IMR-90 (cell line): ENCODE measurements at places on chromosomes 7 and 10. TPM values are rescaled to one million over a fixed set of nuclear protein-coding genes. Genes with fewer than 3 reads are reported as not detected.

- H3K4me1 ChIP-seq = no peaks in the 10 kb centered on the region
- H3K27ac ChIP-seq = no peak overlapping the region
- H3K27me3 ChIP-seq = no peaks in the 10 kb centered on the region
Measured at GRCh38 chr10:33039181-33039580, 81.2 kb upstream of the ITGB1 start.

DNA sequence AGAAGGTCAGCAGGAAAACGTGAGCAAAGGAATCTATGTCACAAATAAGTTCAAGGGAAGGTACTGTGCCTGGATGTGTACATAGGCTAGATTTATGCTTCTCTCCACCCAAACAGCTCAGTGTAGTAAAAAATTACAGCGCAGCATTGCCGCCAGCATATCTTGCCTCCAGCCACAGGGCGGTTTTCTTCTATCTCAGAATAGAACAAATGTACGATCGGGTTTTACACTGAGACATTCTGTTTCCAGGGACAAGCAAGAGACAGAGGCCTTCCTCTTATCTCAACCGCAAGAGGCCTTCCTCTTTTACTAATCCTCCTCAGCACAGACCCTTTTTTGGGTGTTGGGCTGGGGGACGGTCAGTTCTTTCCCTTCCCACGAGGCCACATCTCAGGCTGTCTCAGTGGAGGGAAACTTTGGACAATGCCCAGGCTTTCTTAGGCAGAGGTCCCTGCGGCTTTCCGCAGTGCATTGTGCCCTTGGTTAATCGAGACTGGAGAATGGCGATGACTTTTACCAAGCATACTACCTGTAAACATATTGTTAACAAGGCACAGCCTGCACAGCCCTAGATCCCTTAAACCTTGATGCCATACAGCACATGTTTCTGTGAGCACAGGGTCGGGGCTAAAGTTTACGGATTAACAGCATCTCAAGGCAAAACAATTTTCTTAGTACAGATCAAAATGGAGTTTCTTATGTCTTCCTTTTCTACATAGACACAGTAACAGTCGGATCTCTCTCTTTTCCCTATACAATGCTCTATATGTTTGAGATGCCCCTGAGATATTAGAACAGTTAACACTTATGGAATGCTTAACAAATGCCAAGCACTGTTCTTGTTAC is 11.6 kb upstream of the ABHD11 start:
- no peak for DNase-seq
- no peaks in the 10 kb centered on the region for H3K36me3 ChIP-seq
- H3K27ac ChIP-seq = no peak overlapping the region
- H3K4me1 ChIP-seq = no peaks in the 10 kb centered on the region

DNA sequence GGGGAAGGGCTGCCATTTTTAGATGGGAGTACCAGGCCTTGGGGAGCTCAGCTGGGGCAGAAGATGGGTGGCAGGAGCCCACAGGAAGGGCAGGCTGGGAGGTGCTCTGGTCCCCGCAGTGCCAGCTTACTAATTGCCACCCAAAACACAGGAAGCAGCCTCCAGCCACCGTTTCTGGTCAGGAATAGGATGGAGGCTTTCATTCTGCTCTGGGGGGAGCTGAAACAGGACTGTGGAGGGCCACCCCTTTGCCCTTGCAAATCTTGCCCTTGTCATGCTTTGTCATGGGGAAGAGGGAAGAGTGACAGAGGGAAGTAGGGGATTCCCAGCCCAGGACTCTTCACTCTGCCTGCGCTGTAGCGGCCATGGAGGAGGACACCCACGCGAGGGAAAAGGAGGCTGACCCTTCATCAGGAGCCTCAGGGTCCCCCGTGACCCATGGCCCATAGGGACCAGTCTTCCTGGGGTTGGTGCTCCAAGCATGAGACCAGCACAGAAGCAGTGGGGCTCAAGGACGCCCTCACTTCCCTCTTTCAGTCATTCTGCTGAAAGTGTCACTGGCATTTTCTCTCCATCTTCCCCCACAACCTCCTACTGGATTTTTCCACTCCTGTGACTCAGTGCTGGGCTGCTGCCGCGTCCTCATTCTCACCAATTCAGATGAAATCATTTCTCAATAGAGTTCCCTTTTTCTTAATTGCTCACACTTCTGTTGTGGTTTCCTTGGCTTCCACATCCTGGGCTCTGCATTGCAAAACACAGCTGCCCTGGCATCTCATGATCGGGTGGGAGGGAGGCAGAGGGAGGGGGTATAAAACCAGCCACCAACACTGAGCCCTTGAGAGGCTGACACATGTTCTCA is 61.9 kb downstream of the MKI67 start:
- H3K27me3 ChIP-seq = no peaks in the 10 kb centered on the region; the same call in 1 of the 2 replicates
- no peak overlapping the region for H3K4me3 ChIP-seq
- H3K4me1 ChIP-seq = peaks cover 6% of the 10 kb centered on the region
- DNase-seq = peak; percentile 49

EPHB6 gene
- total RNA-seq = under 0.01 TPM in 2 replicates

DNA sequence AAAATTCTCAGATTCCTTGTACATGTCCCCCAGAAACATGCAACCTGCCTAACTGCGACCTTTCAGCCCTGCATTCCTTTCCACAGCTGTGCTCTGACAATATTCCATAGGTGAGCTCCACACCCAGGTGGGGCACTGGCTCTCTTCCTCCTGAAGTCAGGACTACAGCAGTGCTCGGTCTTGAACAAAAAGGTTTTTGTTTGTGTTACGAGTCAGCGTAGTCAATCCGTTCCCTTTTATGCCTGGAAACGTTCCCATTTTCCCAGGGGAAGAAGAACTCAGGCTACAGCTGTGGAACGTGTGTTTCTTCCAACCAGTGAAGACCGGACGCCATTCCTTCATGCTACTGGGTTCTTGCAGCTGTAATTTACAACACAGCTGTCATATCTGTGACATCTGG is 52.4 kb upstream of the PFKP start:
- H3K36me3 ChIP-seq = no peaks in the 10 kb centered on the region
- H3K4me3 ChIP-seq = no peak overlapping the region
- DNase-seq = peak; percentile 22
- H3K27me3 ChIP-seq = peaks cover 29% of the 10 kb centered on the region

PLCE1 gene
- 3.9 and 4.5 TPM in 2 replicates for total RNA-seq

ENTPD1 gene
- total RNA-seq = under 0.01 TPM in 1 of 2 replicates, not detected in the other

- no peak overlapping the region for H3K27ac ChIP-seq
- H3K36me3 ChIP-seq = peaks cover 50% of the 10 kb centered on the region
- H3K4me3 ChIP-seq = no peak overlapping the region
- no peak for DNase-seq
Measured at GRCh38 chr10:378230-378929, 243.1 kb downstream of the ZMYND11 start.

- peaks cover 4% of the 10 kb centered on the region for H3K4me1 ChIP-seq
- no peaks in the 10 kb centered on the region for H3K36me3 ChIP-seq
- H3K27me3 ChIP-seq = no peaks in the 10 kb centered on the region
Measured at GRCh38 chr7:32043688-32044087, 26.5 kb downstream of the PDE1C start.

DNA sequence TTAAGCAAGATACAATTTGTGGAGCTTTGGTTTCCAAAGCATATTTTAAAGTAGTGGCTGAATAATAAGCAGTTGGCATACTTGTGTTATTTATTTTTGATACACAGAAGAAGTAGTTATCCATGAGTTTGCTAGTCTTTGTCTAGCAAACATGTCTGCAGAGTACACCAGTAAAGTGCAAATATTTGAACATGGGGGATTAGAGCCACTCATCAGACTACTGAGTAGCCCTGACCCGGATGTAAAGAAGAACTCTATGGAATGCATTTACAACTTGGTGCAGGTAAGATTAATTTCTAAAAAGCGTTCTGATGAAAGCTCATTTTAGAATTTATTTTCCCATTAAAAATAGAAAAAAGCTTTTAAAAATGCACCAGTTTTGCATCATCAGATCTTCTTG is 31.4 kb downstream of the ARMC3 start:
- no peaks in the 10 kb centered on the region for H3K27me3 ChIP-seq
- H3K4me3 ChIP-seq = no peak overlapping the region
- DNase-seq = no peak
- H3K4me1 ChIP-seq = no peaks in the 10 kb centered on the region

GRCh38 chr10:30967650-30968410 is 63.8 kb downstream of the ZNF438 start:
- H3K4me1 ChIP-seq = peaks cover 6% of the 10 kb centered on the region
- no peaks in the 10 kb centered on the region for H3K27me3 ChIP-seq
- H3K36me3 ChIP-seq = no peaks in the 10 kb centered on the region
- DNase-seq = no peak
- no peak overlapping the region for H3K27ac ChIP-seq

DNA sequence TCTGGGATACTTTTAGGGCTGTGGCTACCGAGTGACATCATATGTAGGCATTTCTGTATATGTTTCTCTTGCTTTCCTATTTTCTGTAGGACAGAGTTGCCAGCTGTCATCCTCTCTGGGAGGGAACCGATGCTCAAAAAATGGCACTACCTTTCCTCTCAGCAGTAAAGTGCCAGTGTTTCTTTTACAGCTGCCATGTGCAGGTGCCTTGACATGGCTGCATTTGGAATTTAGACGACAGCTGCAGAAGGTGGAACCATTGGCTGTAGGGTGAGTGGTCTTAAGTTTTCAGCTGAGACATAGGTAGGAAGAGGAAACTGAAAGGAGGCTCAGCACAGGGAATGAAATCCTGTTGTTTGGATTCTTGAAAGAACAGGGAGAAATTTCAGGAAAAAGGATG is 20.2 kb upstream of the RPA3 start:
- no peaks in the 10 kb centered on the region for H3K4me1 ChIP-seq
- no peak for DNase-seq
- H3K27me3 ChIP-seq = no peaks in the 10 kb centered on the region

DNA sequence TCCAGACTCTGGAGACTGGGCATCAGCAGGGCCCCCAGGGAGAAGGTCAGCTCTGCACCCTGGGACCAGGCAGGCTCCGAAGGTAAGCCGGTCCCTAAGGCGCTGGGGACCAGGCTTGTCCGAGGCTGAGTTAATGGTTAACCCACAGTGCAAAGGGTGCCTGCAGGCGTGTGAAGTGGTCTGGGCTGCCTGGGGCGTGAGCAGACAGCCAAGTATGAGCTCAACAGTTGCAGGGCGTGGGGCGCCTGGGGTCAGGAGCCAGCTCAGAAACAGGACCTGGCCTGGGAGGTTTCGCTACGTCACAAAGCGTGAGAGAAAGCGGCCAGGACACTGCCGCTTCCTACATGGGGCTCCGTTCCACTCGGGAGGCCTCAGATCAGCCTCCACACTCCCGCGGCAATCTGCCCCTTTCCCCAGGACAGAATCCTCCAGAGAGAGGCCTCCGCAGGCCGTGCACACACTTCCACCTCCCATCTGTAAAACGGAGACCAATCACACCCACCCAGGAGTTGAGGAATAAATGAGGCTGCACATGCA is 16.0 kb downstream of the PDGFA start:
- H3K27ac ChIP-seq = no peak overlapping the region
- peaks cover 6% of the 10 kb centered on the region for H3K36me3 ChIP-seq
- no peak overlapping the region for H3K4me3 ChIP-seq
- H3K27me3 ChIP-seq = no peaks in the 10 kb centered on the region
- DNase-seq = no peak

DHTKD1 gene
- 20.3 and 27.8 TPM in 2 replicates for total RNA-seq

DNA sequence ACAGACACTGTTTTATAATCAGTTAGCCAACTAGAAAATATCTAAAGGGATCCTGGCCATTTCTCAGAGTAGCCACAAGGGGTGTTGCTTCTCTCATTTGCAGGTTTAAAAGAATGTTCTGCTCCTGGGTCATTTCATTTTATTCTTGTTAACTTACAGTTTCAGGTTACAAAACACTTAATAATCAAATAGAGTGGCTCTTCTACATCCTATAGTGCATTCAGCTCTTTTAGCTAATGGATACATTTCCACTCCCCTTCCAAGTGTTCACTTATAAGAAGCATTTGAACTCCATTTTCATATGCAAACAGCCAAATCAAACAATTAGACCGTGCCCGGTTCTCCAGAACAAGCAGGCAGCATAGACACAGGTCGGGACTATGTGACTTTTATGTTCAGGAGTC is 117.5 kb downstream of the TRIL start:
- no peak overlapping the region for H3K27ac ChIP-seq
- no peak for DNase-seq
- H3K36me3 ChIP-seq = no peaks in the 10 kb centered on the region
- no peaks in the 10 kb centered on the region for H3K4me1 ChIP-seq
- no peak overlapping the region for H3K4me3 ChIP-seq
- H3K27me3 ChIP-seq = peaks cover 32% of the 10 kb centered on the region
